ENCODE measurements at places on chromosomes 6 and 20.

GRCh38 chr6:161152907-161153662, 120.8 kb downstream of the AGPAT4 start:
- no peak for DNase-seq

GRCh38 chr6:40788661-40789655, 201.8 kb upstream of the LRFN2 start:
- peak; percentile 18 for DNase-seq

DNA sequence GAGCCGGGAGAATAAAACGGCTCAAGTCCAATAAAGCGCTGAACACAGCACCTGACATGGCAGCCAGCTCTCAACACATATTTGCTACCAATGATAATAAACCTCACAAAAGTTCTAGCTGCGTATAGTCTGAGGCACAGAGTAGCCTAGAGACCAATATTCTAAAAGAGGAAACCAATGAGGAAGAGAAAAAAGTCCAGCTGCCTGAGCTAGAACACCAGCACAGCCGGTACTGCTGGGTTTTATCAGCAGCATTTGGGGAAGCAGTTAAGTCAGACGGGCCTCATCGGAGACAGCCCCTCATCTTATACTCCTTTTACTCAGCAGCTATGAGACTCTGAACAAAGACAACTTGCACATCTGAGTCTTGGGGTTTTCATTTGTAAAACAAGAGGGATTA, 2.4 kb upstream of the RTF2 start:
- no peak for DNase-seq

GRCh38 chr20:35200267-35200666, 26.2 kb upstream of the MMP24 start:
- no peak for DNase-seq

DNA sequence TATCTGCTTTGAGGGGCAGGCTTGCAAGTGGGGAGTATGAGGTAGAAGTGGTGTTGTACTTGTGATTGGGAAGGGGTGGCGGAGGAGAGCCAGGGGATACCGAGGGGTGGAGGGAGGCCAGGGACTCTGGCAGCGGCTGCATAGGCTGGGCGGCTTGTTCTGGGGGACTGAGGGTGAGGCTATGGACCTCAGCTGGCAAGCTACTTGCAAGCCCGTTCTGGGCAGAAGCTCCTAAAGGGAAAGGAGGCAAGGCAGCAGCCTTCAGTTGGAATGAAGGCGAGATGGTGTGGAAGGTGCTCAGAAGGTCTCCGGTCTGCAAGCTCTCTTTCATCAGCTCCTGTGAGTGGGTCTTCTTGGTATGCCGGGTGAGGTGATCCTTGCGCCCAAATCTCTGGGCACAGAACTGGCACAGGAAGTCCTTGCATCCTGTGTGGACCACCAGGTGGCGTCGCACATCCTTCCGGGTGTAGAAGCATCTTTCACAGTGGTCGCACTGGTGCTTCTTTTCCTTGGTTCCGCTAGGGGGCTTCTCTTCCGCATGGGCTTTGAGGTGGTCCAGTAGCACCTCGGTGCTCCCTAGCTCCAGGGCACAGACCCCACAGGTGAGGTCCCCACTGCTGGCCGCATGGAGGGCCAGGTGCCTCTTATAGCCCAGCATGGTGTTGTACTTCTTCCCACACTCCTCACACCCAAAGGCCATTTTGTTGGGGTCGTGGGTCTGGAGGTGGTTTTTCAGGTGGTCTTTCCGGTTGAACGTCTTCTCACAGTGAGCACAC, 66.0 kb downstream of the PLAGL1 start:
- peak; percentile 44 for DNase-seq

DNA sequence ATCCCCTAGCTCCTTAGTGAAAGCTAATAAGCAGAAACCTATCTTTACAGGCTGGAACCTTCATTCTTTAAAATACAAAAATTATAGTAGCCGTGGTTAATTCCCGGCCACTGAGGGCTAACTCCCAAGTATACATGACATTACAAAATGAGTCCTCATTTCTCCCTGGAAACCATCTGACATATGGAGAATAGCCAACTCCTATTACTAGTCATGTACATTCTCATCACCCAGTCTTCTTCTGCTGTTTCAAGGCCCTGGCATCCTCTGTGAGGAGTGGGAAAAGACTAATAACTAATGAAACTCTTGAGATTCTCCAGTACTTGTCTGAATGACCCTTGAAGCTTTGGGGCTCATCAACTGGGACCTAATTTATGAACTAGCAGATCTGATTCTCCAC, 30.2 kb downstream of the CSNK2A1 start:
- no peak for DNase-seq

DNA sequence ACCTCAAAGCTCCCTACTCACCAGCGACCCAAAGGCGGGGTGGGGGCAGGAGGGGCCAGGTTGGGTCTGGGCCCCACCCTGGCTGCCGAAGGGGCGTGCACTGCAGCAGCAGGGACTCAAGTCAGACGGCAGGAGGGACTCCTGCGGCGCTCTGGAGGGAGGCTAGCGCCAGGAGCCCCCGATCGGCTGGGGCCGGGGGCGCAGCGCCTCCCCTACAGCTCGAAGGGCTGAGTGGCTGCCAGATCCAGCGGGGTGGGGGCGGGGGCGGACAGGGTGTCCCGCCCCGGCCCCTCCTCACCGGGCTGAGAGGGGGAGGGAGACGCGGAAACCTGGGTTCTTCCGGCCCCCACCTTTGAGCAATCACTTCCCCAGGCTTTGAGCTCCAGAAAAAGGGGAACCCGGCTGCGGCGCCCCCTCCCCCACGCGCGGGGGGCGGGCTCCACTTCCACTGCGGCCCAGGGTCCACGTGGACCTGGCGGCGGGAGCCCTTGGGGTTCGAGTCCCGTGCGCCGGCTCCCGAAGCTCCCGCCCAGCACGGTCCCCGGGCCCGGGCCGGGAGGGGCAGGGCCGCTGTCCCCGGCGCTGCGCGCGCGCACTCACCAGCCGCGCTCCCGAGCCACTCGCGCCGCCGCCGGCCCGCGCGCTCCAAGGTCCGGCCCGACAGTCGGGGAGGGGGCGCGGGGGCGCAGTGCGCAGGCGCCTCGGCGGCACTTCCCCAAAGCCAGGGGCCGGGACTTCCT, at the start of gene RGS19:
Gene RGS19 (minus strand): TSS at position 246 of the 740 bp plus-strand sequence. CDS start 2,632 bp downstream, outside the sequence.
- peak; percentile 73 for DNase-seq

- DNase-seq = no peak
These were observed 3.2 kb upstream of the RFPL4B start for GRCh38 chr6:112343977-112344376.

- DNase-seq = no peak
These were observed 401 bp upstream of the TNFRSF21 start for GRCh38 chr6:47310131-47310480.

GRCh38 chr20:52888096-52888495, 84.1 kb upstream of the TSHZ2 start:
- no peak for DNase-seq

GRCh38 chr6:127342946-127343808, at the start of gene ECHDC1:
TSS of gene ECHDC1 (minus strand) at chr6:127343609. CDS start at chr6:127331028, 12,581 bp downstream.
- DNase-seq = peak; percentile 69

- no peak for DNase-seq
These were observed 470.4 kb downstream of the TFAP2B start for GRCh38 chr6:51289041-51289440.

DNA sequence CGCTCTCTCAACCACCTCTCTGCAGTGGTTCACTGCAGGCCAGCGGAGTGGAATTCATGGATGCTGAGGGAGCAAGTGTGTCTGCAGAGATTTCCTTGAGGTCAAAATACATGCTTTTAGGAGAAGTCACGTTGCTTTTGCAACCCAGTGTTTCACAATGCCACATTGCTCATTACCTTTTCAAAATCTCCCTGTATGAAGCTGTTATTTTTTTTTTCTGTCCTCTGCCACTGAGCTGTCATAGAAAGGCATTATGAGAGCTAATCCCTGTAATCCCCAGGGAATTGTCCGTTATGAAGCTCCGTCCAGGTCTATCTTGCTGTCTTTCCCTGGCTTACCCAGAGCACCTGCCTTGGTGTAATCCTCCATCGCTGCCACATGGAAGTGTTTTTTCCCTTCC, 60.5 kb upstream of the SLC22A23 start:
- no peak for DNase-seq

DNA sequence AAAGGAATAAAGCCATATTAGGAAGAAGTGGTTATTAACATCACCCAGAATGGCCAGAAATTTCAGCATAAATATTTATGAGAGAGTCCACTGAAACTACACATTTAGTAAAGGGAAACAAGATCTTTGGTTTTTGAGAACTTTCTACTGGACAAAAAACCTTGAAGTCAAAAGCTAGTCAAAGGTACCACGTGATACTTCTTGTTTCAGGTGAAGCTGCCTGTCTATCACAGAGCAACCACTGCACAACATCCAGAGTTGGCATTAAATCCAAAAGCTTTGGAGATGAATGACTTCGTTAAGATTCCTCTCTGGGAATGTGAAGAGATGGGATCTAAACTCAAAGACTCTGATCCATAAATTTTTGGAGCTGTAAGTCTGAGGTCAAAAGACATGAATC, 137.0 kb downstream of the KCNQ5 start:
- DNase-seq = no peak

DNA sequence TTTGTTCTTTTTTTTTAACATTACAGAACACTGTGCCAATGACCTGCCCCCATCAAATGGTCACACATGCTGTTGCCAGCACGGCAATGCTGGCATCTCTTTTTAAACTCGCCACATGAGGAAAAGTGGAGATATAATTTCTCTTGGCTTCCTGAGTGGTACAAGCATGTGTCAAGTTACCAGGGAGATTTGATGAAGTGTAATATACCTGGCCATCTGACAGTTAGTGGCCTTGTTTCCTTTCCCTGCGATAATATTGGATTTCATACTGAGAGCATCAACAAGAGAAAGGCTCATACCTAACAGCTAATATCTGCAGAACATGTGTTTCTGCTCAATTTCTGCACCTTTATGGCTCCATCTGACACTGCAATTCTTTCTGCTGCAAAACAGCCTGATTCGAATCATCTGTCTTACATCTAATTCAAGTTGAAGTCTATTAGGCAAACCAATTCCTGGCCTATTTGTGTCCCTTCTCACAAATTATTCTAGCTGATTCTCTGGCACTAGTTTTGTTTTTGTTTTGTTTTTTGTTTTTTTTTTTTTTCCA, 519.5 kb downstream of the PREX1 start:
- no peak for DNase-seq

DNA sequence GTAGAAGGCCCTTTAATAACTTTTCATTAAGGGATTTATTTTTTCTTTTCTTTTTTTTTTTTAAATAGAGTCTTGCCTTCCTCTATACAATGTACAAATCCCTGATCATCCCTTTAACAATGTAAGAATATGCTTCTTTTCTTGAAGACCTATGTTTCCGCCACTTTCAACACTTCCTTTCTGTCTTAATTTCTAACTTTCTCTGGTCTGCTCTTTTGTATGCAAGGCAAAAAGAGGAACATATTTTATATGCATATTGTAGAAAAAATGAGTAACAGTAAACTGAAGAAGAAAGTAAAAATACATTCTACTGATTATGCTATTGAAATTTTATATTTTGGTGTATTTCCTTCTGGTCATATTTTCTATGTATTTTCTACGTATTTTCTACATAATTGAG, 484.7 kb downstream of the TFAP2B start:
- DNase-seq = no peak

GRCh38 chr6:147166360-147166944, 37.8 kb upstream of the STXBP5 start:
- DNase-seq = no peak

- DNase-seq = no peak
These were observed 6.5 kb upstream of the SPTLC3 start for GRCh38 chr20:13002251-13002650.

- DNase-seq = no peak
These were observed 28.6 kb downstream of the PSMF1 start for GRCh38 chr20:1146957-1147356.

DNA sequence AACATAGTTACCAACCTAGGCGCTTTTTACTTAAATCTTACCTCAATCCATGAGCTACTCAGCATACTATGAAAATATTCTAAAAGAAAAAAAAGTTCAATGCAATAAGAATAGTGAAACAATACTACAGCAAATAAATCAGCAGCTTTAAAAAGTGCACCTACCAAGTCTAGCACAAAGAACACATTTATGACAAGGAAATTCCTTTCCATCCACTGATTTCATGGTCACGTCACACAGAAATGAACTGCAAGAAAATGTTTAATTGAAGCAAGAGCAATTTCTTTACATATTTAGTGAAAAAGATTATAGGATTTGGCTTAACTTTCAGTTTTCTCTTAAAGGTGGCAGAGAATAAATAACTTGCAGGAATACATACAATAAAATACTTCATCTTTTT, 36.2 kb downstream of the IBTK start:
- DNase-seq = no peak

DNA sequence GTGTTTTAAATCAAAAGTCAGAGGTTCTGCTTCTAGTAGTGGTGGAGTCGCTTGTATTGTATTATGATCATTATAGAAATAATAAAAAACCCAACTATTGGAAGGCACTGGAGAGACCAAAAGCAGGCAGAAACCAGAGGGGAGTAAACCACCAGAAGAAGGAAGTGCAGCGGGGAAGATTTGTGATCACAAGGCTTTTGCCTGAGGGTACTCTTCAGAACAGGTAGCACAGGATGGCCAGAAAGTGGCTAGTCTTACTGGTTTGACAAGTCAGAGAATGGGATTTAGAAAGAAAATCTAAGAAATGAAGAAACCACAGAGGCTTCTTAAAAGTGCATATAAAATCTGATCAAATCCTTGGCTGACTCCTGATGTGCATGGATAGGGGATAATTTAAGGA, 24.0 kb downstream of the MAPK13 start:
- no peak for DNase-seq

GRCh38 chr6:149563928-149564325, 2.2 kb upstream of the GINM1 start:
- DNase-seq = no peak

DNA sequence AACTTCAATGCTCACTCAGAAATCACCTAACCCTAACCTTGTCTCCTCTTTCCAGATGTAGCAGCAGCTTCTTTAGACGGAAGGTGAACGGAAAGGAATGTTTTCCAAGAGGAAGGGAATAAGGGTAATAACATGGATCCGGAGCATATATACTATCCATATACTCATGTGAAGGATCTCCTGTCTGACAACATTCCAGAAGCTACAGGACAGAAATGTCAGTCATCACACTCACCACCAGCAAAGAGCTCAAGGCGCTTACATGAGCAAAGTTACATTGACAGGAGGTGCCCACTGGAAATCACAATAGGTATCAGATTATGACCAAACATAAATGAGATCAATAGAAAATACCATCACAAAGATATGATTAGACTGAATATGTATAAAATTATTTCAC, 122.1 kb upstream of the CCDC28A start:
- DNase-seq = no peak

- DNase-seq = no peak
These were observed 13.4 kb downstream of the CCDC167 start for GRCh38 chr6:37486121-37486839.

- DNase-seq = no peak
These were observed 78.5 kb downstream of the CBFA2T2 start for GRCh38 chr20:33568378-33568777.

DNA sequence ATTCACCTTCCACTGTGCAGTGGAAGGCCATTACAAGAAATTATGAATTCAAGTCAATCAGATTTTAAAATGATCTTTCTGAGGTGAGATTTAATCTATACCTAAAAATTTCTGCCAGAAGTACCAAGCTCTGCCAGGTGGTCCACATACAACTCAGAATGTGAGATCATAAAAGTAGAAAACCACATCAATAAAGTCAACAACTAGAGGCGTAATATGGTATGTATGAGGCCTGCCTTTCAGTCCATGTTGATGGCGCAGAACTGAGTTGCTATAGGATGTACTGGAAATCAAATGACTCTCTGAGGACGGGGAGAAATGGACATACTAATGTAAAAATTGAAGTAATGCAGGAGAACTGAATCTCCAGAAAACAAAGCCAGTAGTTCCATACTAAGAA, 163.8 kb upstream of the FBXL4 start:
- no peak for DNase-seq

Measured in CD4-positive, alpha-beta T cell treated with Interleukin-4 for 4 hours (primary cell).